ENCODE measurements at places on chromosomes 7 and 10. TPM values are rescaled to one million over a fixed set of nuclear protein-coding genes. Genes with fewer than 3 reads are reported as not detected.

The FAM241B gene
- 0.89 TPM for total RNA-seq

The CTAGE4 gene
- not detected for total RNA-seq

The C10orf67 gene
- not detected for total RNA-seq

The ACHE gene
- total RNA-seq: 0.30 TPM

The SBDS gene
- total RNA-seq: 84.9 TPM

The CRPPA gene
- total RNA-seq: 2.7 TPM

The MINDY3 gene
- 36.5 TPM for total RNA-seq

The EPO gene
- total RNA-seq: not detected

The PGAM2 gene
- total RNA-seq: not detected

The LLCFC1 gene
- not detected for total RNA-seq

The SPDYE11 gene
- not detected for total RNA-seq

The RASA4B gene
- total RNA-seq: 2.5 TPM

The COBL gene
- total RNA-seq: not detected

The TMEM176A gene
- total RNA-seq: not detected

The CXCL12 gene
- total RNA-seq: 5.6 TPM

The SH2D4B gene
- not detected for total RNA-seq

The TMEM213 gene
- total RNA-seq: not detected

The NRAP gene
- total RNA-seq: not detected

The NCF1 gene
- total RNA-seq: not detected

The VAX1 gene
- total RNA-seq: not detected

The PALD1 gene
- total RNA-seq: 0.14 TPM

The KEL gene
- not detected for total RNA-seq

The HGF gene
- 83.4 TPM for total RNA-seq

The TLL2 gene
- total RNA-seq: 0.60 TPM

The FBH1 gene
- 116 TPM for total RNA-seq

The SUN3 gene
- total RNA-seq: not detected

The PRKCQ gene
- 0.55 TPM for total RNA-seq

The UPK3BL2 gene
- total RNA-seq: 0.89 TPM

The NOS3 gene
- total RNA-seq: 6.5 TPM

The ZKSCAN1 gene
- total RNA-seq: 46.6 TPM

The EGR2 gene
- 2.3 TPM for total RNA-seq

The PDZD7 gene
- 1.5 TPM for total RNA-seq

The HMX3 gene
- total RNA-seq: not detected

The CAMK1D gene
- total RNA-seq: 4.4 TPM

The GIMAP5 gene
- total RNA-seq: not detected

The AGR2 gene
- not detected for total RNA-seq

The SLC26A5 gene
- not detected for total RNA-seq

The ASB15 gene
- total RNA-seq: not detected

The ZNF485 gene
- 2.1 TPM for total RNA-seq

The PCGF6 gene
- 8.9 TPM for total RNA-seq

The FAM24A gene
- total RNA-seq: not detected

The MPP7 gene
- total RNA-seq: 0.59 TPM

The AGAP4 gene
- total RNA-seq: 6.4 TPM

The TBX20 gene
- 8.6 TPM for total RNA-seq

The TNRC18 gene
- total RNA-seq: 36.8 TPM

The SLC18A2 gene
- total RNA-seq: 0.05 TPM

The IL6 gene
- 23.2 TPM for total RNA-seq
